Stimulated activated CD4-positive, alpha-beta T cell treated with anti-CD3 and anti-CD28 coated beads, Interleukin-1b, Interleukin-23, amount 100 ng/mL, for 1 hour (primary cell): ENCODE measurements at places on chromosomes 11 and 22.

- DNase-seq: no peak
Observed at GRCh38 chr11:125299061-125299615, 134.6 kb downstream of the PKNOX2 start.

GRCh38 chr11:44989831-44990566, 39.3 kb upstream of the TP53I11 start:
- DNase-seq: no peak

DNA sequence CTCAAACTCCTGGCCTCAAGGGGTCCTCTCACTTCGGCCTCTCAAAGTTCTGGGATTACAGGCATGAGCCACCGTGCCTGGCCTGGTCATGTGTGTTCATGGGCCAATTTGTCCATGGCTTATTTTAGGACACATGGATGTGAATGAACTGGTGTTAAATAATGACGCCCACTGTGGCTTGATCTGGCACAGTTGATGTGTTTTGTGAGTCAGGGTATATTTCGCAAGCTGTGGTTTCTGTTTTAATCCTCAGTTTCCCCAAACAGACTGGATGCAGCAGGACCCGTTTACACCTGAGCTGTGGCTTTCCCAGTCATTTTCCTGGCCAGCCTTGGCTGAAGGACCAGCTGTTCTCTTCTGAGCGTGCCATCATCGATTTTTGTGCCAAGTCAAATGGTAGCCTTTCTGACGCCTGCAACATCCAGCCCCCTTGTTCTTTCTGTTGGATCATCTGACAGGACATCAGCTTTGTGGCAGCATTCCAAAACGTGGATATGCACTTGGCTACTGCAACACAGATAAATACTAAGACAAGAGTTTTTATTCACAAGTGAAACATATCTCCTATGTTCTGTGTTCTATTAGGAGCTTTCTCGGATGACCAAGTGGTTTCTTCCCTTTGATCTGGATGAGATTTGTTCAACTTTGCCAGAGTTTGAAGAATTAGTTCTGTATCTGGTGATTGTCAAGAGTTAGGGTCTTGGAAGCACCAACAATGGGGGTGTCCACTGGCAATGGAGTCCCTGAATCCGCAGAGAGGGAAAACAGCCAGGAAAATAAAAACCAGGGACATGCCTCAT, 40.0 kb upstream of the SEPTIN5 start:
- no peak for DNase-seq

DNA sequence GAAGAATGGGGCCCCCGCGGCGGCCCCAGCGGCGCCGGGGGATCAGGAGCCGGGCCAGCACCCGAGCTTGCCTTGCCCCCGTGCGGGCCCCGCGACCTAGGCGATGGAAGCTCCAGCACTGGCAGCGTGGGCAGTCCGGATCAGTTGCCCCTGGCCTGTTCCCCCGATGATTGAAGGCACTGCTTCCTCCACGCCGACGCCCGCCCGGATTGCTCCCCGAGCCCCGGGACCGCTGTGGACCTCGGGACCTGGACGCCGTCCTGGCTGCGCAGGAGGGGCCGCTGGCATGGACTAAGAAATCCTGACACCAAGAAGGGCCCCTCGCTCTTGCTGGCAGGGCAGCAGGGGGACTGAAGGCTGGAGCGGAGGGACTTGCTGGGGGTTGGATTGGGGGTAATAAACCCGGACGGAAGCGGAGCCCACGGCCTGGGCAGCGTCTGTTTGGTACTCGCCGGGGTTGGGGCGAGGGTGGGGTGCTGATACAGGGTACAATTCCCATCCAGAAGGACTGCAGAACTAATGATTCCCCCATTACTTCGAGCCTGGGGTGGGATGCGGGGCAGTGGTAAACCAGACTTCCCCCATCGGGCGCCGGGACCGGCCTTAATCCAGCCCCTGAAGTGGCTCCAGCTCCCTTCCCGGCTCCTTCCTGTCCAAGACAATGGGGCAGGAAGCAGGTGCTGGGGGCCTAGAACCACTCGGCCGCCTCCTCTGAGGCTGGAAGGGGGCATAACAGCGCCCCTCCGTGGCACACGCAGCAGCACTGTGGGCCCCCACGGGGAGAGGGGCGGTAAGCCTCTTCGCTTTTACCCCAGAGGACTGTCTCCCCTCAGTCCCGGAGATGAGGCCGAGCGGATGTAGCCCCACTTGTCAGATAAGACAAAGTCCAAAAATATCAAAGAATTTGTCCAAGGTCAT, 1.0 kb downstream of the CCDC85B start:
- DNase-seq: no peak

DNA sequence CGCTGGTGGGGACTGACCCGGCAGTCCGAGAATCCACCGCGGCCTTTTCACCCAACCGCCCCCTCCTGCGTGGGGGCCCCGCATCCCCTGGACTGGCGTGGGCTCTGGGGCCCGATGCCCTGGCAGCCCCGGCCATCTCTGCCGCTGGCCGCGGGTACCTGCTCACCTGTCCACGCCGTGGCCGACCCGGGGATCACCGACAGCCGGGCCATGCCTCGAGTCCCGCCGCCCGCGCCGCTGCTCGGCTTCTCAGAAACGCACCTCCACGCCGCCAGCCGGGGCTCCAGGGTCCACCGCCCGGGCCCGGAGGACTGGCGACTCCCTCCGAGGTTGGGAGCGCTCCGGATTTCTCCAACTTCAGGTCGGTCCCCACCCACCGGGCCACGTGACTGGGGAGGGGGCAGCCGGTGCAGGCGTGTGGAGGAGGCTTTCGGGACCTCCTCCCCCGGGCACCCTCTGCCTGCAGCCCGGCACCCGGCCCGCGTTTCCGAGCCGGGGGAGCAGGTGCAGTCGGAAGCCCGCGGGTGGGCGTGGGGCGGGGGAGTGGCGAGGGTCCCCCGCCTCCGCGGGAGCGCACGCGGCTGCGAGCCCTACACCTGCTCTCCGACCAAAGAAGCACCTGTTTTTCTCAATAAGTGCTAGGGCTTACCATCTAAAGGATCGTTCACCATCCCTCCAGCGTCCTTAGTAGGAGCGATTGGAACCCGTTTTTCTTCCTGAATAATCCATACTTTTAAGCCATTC, 554 bp upstream of the NRIP3 start:
- no peak for DNase-seq

- no peak for DNase-seq
Observed at GRCh38 chr11:76649851-76650372, 20.6 kb downstream of the LRRC32 start.

DNA sequence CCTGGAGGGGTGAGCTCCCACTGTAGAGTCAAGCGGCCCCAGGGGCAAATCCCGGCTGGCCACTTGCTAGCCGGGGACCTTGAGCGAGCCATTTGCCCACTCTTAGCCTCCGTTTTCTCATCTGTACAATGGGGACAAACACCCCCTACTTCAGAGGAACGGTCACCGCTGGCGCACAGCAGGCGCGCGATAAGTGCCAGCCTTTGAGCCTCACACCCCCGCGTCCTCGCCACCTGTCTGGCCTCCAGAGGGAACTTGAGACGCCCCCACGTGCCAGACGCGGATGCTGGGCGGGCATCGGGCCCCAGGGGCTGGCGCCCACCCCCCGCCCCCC, 72.6 kb upstream of the TCF20 start:
- DNase-seq: no peak

DNA sequence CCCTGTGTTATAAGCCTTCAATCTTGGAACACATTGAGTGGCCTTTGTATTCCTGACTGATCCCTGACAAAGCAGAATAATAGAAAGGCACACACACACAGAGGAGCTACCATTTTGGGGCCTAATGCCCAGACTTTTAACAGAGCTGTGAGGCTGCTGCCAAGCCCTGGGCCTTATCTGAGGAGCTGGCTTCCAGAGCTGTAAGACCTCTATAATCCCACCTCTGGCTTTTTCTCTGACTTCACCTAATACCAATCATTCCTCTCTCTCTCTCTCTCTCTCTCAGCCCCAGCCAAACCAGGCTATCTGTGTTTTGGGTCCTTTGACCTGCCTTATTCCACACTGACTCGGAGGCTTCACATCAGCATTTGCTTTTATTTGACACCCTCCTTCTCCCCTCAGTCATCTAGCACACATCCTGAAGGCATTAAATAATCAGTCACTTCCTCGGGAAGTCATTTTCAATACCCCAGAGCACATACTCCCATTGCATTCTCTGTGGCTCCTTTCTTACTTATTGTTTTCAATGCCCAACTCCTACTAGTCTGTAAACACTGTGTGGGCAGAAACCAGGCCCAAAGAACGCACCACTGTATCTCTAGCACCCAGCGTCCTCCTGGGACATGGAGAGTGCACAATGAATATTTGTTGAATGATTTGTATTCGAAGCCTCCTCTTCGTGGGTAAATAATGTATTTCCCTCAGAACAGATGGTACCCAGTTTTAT, 21.2 kb upstream of the TRIM44 start:
- DNase-seq: no peak

GRCh38 chr11:34316347-34317035, 41.3 kb downstream of the ABTB2 start:
- no peak for DNase-seq

GRCh38 chr11:66725647-66726046, 3.4 kb downstream of the SPTBN2 start:
- DNase-seq: no peak

GRCh38 chr22:41184679-41185078, 20.4 kb upstream of the L3MBTL2 start:
- DNase-seq: no peak
